ENCODE measurements at places on chromosomes 7 and 10. TPM values are rescaled to one million over a fixed set of nuclear protein-coding genes. Genes with fewer than 3 reads are reported as not detected.

DNA sequence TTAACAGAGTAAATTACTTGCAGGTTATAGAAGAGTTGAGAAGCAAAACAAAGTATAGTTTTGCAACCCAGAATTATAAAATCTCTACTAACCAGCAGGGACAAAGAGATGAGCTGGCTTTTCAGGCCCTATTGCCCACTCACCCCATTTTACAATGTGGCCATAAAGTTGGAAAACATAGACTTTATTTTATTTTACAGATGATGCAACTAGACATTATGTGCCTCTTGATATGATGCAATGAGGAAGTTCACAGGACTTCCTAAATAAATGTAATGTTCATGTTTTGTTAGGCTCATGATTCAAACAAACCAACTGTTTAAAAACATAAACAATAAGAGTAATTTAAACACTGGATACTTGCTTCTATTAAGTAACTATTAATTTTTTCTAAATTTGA is 141.1 kb upstream of the WNT16 start:
- DNase-seq: no peak

Gene CHAT
- total RNA-seq: not detected

GRCh38 chr7:142925413-142925812 is 8.1 kb downstream of the TRPV5 start:
- DNase-seq: no peak

Gene DNAJB9
- total RNA-seq: 31.3 TPM

GRCh38 chr10:34593930-34594329 is 221.2 kb downstream of the PARD3 start:
- DNase-seq: no peak

Gene AGR2
- 164 TPM for total RNA-seq

Gene OR2AE1
- not detected for total RNA-seq

DNA sequence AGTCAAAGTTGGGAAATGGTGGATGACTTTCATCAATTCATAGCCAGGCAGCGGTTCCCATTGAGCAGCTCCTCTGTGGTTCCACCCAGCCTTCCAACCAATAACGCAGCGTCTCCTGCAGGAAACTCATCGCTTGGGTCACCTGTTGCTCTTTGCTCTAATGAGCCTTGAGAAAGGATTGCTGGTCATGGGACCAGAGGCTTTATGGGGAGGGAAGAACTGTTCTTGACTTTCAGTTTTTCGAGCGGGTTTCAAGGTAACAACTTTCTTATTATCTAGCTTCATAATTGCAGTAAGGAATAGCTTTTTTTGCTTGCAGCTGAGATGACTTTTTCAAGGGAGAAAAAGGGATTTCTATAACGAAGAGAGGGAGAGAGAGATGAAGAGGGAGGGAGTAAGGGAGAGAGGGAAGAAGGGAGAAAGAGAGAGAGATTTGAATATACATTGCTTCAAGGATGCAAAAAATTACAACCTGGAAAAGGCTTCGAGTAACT is 405 bp upstream of the ENTPD1 start:
- peak; percentile 63 for DNase-seq

Measured in kidney (tissue), 22 donors.